ENCODE measurements at places on chromosomes 5 and 9.
A peak's percentile ranks its signal among the peaks of the same experiment; 100 is the strongest.

- no peak for DNase-seq
Observed at GRCh38 chr5:52809884-52810283, 22.2 kb downstream of the ITGA1 start.

DNA sequence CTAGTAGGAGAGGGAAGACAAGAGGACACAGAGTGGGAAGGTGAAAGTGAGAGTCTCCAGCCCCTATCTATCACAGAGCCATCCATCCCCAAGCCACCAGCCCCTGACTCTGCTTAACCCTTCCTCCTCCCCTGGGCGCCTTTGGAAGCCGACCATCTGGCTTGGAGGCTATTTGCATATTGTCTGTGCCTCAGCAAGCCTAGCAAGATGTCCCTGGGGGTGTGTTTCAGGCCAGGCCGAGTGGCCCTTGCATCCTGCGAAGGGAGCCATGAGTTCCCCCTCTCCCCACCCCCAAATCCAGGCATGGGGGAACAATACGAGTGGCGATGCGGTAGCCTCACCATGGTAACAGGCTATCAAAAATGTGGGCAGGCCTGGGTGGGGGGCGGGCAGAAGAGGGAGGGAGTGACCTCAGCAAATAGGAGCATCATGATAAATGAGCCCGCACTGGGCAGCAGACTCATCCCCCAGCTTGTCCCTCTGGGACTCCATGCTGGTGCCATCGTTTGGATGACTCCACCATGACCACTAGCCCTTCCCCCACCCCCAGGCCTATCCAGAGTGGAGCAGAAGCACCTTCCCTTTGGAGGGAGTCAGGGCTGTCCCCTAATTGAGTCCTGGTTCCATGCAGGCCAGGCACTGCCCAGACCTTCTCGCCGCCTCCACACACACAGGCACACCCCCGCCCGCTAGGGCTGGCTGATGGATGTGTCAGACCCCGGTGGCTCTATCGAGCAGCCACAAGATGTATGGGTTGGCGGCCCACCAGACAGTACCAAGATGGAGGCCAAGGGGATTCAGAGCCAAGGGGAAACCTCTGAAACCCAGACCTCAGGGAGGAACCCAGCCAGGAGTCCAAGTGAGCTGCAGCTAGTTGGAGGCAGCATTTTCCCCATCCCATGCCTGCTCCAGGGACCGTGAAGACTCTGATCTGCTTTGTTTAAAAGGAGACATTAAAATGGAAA is 14.6 kb downstream of the URM1 start:
- no peak for DNase-seq

DNA sequence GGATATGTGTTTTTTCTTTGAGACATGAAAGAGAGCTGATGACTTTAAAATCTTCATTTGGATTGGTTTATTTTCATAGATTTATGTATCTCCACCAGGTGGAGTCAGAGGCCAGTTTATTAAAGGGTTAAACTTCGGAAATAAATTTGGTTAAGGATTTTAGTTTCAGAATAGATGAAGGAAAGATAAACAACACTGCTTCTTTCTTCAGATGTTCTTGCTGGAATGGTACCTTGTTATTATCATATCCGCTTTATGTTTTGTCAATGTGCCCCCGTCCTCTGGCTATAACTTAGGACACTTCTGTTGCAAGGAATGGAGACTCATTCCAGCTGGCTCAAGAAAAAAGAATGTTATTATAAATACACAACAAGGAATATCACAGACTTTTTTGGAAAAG is 81.2 kb downstream of the ALDH1A1 start:
- DNase-seq: no peak

- DNase-seq: peak; percentile 23
Observed at GRCh38 chr9:129177443-129177790, 644 bp downstream of the IER5L start.

DNA sequence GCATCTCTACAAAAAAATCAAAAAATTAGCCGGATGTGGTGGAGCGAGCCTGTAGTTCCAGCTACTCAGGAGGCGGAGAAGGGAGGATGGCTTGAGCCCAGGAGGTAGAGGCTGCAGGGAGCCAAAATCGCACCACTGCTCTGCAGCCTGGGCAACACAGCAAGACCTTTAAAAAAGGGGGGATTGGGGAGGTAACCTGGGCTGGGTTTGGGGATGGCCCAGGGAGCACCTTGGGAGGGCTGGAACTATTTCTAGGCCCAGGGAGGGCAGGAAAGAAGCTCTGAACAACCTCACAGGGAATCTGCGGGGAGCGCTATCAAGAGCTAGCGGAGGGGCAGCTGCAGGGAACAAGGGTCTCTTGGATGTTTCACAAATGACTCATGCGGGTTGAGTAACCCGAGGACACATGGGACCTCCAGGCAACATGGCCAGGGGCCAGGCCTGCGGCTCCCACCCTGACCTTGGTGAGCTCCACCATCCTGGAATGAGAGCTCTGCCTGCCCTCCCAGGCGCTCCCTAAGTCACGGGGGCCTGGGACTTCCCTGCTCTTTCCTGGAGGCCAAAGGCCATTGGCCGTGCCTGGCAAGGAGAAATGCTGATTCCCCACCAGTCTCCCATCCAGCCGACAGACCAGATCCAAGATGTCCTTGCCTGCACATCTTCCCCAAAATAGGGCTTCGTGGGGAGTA is 23.4 kb downstream of the SARDH start:
- no peak for DNase-seq

- DNase-seq: no peak
Observed at GRCh38 chr5:81290146-81290545, 11.2 kb upstream of the ZCCHC9 start.

DNA sequence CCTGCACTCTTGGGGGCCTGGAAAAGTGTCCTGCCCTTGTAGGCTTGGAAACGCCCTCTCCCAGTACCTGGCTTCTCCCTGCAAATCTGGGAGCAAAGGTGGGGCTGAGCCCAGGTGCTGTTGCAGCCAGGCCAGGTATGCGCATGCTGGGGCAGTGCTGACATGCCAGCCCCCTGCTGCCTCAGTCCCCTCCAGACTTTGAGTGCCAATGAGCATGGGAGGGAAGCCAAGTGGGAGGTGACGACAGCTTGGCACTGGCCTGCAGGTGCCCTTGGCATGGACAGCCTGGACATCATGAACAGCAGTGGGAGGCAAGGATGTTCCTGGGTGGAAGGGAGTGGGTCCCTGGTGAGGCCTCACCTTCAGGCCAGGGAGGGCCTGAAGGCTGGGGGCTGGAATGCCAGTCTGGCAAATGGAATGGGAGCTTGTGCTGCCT is 1494.4 kb upstream of the NUDT12 start:
- no peak for DNase-seq

- DNase-seq: no peak
Observed at GRCh38 chr5:94788527-94788926, 170.1 kb downstream of the SLF1 start.

DNA sequence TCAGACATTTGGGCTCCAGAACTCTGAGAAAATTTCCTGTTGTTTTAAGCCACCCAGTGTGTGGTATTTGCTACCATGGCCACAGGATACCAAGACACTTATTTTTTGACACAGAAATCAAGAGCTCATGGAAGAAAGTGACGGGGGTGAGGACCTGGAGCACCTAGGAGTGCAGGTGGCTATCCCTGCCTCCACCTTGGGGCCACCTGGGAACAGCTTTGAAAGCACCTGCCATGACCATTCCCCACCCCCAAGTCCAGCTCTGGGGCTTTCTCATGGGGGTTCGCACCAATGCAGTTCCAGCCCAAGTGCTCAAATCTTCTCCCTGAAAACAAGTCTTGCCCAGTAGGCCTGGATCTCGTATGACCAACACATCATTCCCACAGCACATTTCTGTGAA is 214.9 kb upstream of the IRX1 start:
- no peak for DNase-seq
